ENCODE measurements at places on chromosomes 4 and X. TPM values are rescaled to one million over a fixed set of nuclear protein-coding genes. Genes with fewer than 3 reads are reported as not detected.

SASH3 gene
- not detected for total RNA-seq

ETNPPL gene
- total RNA-seq: not detected

UGT2B17 gene
- not detected for total RNA-seq

TAF7L gene
- 0.24 TPM for total RNA-seq

GAB3 gene
- total RNA-seq: 1.1 TPM

TMPRSS11B gene
- total RNA-seq: not detected

ARHGAP6 gene
- 4.2 TPM for total RNA-seq

STATH gene
- not detected for total RNA-seq

LRRC66 gene
- 0.73 TPM for total RNA-seq

DNA sequence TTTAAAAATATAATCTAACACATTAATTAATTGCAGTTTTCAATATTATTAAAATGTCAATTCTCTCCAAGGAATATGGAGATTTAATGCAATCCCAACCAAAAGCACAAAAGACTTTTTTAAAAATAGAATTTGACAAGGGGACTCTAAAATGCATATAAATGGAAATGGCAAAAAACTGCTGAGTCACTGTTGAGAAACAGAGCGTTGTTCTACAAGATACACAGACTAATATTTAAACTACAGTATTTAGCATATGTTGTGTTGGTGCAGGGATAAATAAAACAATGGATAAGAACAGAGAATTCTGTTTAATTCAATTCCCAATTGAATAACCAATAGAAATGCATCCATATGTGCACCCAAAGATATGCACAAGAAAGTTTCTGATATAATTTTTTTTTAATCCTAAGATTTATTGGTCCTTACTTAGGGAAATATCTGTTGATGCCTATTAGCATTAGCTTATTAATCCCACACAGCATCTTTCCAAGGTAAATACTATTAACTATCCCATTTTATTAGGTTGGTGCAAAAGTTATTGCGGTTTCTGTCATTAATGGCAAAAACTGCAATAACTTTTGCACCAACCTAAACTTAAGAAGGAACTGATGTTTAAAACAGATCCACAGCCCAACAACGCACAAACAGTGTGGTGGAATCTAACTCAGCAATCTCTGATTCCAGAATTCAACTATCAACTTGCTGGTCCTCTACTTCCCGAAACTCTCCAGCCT is 86.8 kb upstream of the VEGFC start:
- H3K27ac ChIP-seq: no peak overlapping the region
- peaks cover 21% of the 10 kb centered on the region for H3K4me1 ChIP-seq
- no peak for DNase-seq

DNA sequence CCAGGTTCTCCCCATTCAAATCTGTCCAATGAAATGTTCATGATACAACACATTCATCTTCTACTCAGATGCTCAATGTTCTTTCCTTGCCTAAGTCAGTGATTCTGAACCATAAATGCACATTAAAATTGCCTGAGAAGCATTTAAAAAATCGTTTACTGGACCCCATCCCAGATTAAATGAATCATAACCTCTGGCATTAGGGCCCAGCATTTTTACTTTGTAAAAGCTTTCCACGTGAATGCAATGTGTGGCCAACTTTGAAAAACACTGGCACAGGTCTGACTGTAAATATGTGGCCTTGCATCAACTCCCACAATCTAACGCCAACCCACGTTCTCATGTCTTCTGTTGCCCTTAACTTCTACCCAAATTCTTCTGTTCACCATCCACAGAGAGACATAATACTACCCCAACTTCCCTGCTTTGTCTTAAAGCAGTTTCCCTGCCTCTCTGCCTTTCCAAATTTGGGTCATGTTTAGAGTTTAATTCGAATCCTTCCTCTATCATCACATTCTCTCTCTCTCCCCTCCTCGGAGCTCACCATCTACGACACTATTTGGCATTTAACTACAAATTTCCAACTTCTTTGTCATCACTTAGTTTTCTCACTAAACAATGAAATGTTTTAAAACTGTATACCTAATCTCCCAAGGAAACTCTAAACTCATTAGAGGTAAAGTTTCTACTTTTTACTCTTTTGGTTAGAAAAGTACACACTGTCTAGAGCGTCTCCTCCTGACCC is 78.7 kb downstream of the PRKG2 start:
- H3K27ac ChIP-seq: no peak overlapping the region
- H3K36me3 ChIP-seq: no peaks in the 10 kb centered on the region
- H3K27me3 ChIP-seq: no peaks in the 10 kb centered on the region

DNA sequence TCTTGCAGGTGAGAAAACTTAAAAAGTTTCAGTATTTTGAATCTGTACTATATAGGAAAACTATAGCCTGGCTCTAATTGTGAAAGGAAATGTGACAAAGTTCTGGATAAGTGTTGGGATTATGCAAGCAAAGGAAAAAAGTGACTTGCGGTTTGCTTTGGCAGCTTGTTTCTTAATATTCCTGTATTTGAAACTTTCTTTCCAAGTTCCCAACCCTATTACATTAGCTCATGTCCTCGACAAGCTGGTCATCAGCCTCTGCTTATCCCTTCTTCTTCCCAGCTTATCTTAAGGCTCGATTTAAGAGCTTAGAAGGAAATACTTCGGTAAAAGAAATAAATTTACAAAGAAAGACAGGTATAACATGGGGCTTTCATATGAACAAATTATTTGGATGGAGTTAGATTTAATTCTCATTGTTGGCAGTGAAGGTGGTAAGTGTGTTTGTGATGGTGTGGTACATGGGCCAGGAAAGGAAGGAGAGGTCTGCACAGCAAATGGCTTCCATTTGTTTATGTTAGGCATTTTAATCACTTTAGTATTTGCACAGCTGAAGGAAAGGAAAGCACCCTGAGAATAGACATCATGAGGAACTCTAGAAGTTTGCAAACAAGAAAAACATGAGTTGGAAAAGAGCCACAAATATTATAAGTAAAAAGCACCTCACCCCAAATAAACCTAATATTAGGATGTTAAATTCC is 5.1 kb upstream of the MYOZ2 start:
- peak overlapping the region; percentile 3 for H3K27ac ChIP-seq
- H3K4me3 ChIP-seq: no peak overlapping the region
- no peaks in the 10 kb centered on the region for H3K27me3 ChIP-seq
- peaks cover 13% of the 10 kb centered on the region for H3K4me1 ChIP-seq
- DNase-seq: no peak

- peaks cover 28% of the 10 kb centered on the region for H3K4me1 ChIP-seq
- no peaks in the 10 kb centered on the region for H3K27me3 ChIP-seq
Observed at GRCh38 chr4:128840711-128841318, 31.3 kb downstream of the JADE1 start.

DNA sequence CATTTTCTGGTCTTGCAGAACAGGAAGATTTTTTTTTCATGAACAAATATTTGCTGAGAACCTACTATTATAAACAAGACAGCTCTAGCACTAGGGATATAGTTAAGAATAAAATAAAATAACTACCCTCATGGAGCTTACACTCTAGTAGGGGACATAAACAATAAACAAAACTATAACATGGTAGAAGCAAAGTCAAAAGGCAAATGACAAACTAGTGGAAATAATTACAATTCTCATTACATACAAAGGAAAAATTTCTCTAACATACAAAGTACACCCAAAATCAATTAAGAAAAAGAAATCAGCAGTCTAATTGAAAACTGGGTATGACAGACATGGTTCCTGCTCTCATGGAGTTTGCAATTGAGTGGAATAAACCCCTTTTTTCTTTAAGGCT is 32.0 kb downstream of the VSIG4 start:
- H3K4me1 ChIP-seq: no peaks in the 10 kb centered on the region
- DNase-seq: no peak
- H3K36me3 ChIP-seq: no peaks in the 10 kb centered on the region
- H3K27me3 ChIP-seq: no peaks in the 10 kb centered on the region

- no peak for DNase-seq
- peaks cover 15% of the 10 kb centered on the region for H3K27me3 ChIP-seq
- H3K27ac ChIP-seq: no peak overlapping the region
- H3K4me1 ChIP-seq: no peaks in the 10 kb centered on the region
Observed at GRCh38 chr4:67934628-67935027, 28.7 kb downstream of the TMPRSS11A start.

- no peaks in the 10 kb centered on the region for H3K27me3 ChIP-seq
- no peaks in the 10 kb centered on the region for H3K36me3 ChIP-seq
- no peak overlapping the region for H3K27ac ChIP-seq
- no peaks in the 10 kb centered on the region for H3K4me1 ChIP-seq
- no peak for DNase-seq
- no peak overlapping the region for H3K4me3 ChIP-seq
Observed at GRCh38 chrX:85365370-85365995, 14.0 kb downstream of the POF1B start.

DNA sequence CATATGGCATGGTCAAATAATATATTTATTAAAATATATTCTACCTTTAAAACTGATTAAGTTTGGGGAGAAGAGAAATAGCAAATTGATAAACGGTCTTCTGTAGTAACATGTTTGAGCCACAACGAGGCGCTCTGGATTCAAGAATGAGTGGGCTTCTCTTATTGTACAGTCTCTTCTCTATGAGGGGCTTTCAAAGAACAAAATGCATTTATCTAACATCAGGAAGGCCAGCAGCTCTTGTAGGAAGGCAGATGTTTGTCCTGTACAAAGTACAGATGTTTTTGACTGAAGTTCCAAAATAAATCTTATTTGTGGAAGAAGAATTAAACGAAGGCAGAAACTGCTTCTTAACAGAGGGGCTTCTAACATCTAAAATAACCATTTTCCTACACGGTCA is 153.6 kb downstream of the RASL11B start:
- H3K27me3 ChIP-seq: no peaks in the 10 kb centered on the region
- H3K27ac ChIP-seq: no peak overlapping the region
- H3K4me1 ChIP-seq: peaks cover 48% of the 10 kb centered on the region
- no peaks in the 10 kb centered on the region for H3K36me3 ChIP-seq
